ENCODE measurements at places on chromosomes 12 and 14.
A peak's percentile ranks its signal among the peaks of the same experiment; 100 is the strongest.

- no peak for DNase-seq
Measured at GRCh38 chr14:29227631-29228030, 461.0 kb downstream of the FOXG1 start.

DNA sequence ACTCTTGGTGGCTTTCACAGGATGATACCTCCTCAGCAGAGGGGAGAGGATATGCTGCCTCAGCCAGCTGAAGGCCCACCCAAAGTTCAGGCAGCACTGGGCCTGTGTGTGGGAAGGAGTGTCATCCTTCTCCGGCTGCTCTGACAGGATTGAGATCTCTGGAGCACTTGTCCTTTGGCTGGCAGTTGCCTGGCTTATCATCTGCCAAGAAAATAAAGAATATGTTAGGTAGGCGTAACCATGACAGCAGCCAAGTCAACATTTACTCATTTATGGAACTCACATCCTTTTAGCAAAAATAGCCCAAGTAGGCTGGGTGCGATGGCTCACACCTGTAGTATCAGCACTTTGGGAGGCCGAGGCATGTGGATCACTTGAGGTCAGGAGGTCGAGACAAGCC lies 68.5 kb downstream of the PPFIBP1 start:
- no peak for DNase-seq

GRCh38 chr12:95446506-95446900 lies 27.4 kb upstream of the METAP2 start:
- no peak for DNase-seq

GRCh38 chr12:6780573-6780972 lies 8.3 kb downstream of the LAG3 start:
- DNase-seq, result no peak

DNA sequence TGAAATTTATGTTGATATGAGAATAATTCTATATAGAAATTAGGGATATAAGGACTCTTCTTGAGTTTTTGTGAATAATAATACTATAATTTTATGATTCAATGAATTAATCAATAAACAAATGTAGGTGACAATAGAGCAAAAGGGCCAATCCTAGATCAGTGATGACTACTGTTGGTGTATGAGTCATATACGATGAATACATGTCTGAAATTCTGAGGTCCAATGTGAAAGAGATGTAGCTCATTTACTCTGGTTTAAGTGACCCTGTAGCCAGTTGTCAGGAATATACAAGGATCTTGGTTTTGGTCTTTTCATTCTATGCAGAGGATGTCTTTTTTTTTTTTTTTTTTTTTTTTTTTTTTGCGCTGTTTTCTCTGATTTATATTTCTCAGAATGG lies 72.1 kb upstream of the RTL1 start:
- no peak for DNase-seq

GRCh38 chr12:91951571-91951970 lies 194.1 kb downstream of the BTG1 start:
- no peak for DNase-seq

- DNase-seq, result no peak
Measured at GRCh38 chr12:6961278-6961694, 9.2 kb downstream of the PHB2 start.

GRCh38 chr14:106845286-106846087 lies 1319.1 kb downstream of the TMEM121 start:
- DNase-seq, result peak; percentile 21

DNA sequence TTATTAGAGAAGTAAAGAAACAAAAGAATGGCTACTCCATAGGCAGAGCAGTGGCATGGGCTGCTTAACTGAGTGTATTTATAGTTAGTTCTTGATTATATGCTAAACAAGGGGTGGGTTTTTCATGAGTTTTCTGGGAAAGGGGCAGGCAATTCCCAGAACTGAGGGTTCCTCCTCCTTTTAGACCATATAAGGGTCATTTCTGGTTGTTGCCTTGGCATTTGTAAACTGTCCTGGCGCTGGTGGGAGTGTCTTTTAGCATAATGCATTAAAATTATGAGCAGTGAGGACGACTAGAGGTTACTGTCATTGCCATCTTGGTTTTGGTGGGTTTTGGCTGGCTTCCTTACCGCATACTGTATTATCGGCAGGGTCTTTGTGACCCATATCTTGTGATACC lies 40.1 kb downstream of the CCDC60 start:
- no peak for DNase-seq

DNA sequence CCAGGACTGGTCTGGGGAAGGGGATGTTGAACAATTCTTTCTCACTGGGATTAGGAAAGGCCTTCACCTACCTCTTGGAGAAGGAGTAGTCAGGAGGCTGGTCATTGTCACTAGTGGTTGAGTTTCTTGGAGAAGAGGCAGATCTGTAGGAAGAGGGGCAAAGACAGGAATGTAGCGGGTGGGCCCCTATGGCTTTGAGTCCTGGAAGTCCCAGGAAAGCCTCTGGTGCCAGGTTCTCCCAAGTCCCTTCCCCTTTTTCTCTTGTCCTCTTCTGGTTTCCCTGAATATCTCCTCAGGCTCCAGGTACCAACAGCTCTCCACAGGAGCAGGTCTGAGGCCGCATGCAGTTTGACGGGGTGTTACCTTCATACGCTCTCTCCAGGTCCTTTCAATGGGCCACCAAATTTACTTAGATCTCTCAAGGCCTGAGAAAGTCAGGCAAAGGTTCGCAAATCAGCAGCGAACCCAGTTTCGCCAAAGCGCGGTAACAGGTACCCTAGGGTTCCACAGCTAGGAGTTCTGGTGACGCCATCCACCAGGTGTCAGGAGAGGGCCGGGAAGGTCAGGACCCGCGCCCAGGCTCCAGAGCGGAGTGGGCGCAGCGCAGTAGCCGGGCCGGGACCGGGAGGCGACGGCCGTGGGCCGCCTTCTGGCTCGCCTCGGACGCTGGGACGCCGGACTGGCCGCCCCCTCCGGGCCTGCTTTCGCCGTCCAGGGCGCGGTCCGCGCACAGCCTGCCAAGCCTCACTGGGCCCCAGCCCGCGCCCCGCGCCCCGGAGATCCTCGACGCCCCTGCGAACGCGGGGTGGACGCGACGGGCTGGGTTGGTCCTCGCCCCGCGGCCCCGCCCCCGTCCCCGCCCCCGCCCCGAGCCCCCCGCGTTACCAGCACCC lies 795 bp downstream of the SMAGP start:
- DNase-seq, result peak; percentile 76

DNA sequence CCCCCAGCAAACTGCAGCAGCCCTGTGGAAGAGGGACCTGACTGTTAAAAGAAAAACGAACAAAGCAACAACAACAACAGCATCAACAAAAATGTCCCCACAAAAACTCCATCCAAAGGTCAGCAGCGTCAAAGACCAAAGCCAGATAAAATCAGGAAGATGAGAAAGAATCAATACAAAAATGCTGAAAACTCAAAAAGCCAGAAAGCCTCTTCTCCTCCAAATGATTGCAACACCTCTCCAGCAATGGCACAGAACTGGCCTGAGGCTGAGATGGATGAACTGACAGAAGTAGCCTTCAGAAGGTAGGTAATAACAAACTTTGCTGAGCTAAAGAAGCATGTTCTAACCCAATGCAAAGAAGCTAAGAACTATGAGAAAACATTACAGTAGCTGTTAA lies 45.4 kb upstream of the PPP4R3A start:
- DNase-seq, result no peak

DNA sequence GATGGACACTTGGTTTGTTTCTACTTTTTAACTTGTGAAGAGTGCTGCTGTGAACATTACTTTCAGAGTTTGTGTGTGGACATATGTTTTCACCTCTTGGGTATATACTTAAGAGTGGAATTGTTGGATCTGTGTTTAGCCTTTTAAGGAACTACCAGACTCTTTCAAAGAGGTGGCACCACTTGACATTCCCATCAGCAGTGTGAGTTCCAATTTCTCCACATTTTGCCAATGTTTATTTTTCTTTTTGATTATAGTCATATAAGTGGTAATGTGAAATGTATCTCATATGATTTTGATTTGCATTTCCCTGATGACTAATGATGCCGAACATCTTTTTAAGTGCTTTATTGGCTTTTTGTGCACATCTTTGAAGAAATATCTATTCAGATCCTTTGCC lies 44.8 kb downstream of the ARHGAP5 start:
- DNase-seq, result no peak

DNA sequence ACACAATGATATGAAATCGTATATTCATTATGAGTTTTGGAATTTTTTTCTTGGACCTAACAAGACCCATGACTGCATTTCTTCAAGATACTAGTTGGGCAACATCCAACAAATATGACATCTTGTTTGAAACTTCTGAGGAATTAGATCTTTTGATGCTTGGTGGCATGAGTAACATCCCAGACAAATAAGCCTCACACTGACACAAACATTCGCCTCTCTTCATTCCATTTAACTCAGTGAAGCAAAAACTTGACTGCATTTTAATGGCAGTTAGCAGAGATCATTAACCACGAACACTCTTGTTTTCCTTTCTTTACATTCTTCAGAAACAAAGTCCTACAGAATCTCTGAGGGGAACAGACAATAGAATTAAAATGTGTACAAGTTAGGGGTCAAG lies 758.3 kb downstream of the C12orf50 start:
- DNase-seq, result no peak

DNA sequence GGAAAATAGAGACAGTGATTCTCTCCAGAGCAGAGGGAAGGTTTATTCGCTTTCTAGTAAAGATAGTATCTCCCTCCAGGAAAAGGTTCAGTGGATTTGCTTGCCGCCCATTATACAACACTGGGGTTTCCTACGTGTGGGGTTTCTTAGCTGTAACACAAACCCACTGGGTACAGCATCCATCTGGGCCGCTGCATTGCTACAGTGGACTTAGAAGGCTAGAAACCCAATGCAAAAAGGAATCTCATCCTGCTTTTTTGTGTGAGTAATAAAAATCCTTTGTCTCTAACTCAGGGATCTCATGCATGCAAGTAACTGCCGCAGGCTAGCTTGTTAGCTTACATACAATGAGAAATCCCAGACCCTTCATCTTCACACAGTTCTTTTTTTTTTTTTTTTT lies 67.1 kb upstream of the BCL2L14 start:
- DNase-seq, result no peak

- peak; percentile 89 for DNase-seq
Measured at GRCh38 chr12:31117203-31118011, 43.7 kb downstream of the DDX11 start.

GRCh38 chr12:27900920-27901879 lies 71.3 kb downstream of the PTHLH start:
- no peak for DNase-seq

DNA sequence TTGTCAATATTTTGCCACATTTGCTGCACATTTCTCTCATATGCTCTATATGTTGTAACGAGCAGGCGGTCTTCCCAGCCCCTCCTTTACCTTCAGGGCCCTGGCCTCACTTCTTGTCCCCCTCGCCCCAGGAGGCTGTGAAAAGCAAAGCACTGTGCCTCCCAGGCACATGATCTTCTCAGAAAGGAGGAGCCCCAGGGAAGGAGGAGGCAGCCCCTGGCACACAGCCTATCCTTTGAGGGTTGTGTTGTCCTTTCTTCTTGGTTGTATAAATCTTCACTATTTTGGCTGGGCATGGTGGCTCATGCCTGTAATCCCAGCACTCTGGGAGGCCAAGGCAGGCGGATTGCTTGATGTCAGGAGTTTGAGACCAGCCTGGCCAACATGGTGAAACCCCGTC lies 77.0 kb downstream of the PPP2R5C start:
- no peak for DNase-seq

DNA sequence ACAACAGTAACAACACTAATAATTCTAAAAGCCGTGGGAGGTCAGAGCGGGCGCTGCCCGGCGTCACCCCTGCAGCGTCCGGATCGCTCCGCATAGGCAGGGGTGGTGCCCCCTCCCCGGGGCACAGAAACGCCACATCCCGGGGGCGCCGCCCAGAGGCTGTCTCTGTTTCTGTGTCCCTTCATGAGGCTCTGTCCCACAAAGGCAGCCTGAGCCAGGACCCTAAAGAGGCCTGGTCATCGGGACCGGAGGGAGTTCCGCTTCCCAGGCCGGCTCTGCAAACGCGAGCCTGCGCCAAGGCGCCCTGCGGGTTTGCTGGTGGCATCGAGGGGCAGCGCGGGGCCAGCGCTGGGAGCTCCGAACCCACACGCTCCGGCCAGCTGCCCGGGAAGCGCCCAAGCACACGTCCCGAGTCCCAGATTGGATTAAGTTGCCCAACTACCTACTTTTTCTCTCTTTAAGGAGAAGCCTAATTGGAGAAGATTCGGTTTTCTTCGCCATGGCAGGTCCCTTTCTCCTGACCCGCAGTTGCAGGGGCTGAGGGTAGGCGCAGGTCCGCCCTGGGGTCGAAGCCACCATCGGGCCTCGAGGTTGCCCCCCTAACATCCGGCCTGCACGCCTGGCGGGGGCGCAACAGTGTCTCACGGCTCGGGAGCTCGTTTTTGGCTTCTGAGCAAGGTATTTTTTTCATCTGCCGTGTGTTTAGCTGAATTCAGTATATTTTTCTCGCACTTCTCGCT lies 421.7 kb downstream of the VRK1 start:
- peak; percentile 44 for DNase-seq

DNA sequence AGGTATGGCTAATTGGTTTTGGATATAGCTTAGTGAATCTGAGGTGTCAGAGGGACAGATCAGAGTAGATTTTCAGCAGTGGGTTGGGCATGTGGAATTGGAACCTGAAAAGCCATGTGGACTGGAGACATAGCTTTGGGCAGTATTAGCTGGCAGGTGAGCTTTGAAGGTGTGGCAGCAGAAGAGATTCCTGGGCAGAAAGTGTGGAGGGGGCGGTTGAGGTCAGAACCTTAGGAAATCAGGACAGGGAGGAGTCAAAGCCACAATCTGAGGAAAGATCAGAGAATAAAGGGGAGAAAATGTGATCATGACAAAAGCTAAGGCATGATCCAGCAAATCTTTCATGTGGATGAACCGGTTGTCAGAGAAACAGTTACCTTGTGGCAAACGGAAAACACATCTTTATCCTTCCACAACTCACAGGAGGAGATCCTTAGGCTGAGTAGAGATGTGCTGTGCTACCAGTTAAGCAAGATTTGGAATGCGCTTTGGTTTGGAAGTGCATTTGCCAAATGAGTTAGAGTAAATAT lies 56.4 kb downstream of the PTGER2 start:
- DNase-seq, result no peak

DNA sequence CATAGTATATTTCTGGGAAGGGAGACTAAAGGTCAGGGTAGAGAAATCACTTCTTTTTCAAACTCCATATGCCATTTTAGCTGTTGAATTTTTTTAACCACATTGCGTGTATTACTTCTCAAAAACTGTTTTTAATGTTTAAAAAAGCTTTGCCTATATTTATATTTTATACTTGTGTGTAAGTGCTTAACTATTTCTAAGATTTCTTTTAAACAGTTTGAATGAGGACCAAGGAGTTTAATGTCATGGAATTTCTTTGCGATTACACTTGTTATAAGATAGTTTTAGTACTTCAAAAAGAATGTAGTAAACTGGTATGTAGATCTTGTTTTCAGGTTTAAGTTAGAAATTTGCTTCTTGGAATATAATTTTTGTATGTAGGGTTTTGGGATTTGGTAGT lies 7.2 kb downstream of the SPATA7 start:
- no peak for DNase-seq

DNA sequence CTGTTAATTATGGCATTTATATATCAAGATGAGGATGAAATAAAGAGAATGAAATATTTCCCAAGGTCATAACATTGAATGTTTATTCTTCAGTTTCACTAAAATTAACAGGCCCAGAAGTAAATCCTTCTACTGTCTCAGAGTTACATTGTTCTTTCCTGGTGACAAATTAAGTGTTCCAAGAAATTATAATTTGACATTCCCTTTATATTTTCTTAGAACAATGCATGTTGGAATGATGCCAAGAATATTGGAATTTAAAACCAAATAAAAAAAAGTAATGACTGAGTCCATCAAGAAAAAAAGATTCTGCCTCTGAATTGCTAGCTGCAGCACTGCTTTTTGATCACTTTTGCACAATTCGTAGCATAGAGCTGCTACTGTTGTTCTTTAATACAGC lies 152.1 kb downstream of the METTL25 start:
- no peak for DNase-seq
